ENCODE measurements at places on chromosomes 3 and 15.

GRCh38 chr15:92599394-92599970 lies 56.1 kb downstream of the FAM174B start:
- DNase-seq = no peak

GRCh38 chr3:133472242-133472641 lies 72.4 kb downstream of the BFSP2 start:
- no peak for DNase-seq

DNA sequence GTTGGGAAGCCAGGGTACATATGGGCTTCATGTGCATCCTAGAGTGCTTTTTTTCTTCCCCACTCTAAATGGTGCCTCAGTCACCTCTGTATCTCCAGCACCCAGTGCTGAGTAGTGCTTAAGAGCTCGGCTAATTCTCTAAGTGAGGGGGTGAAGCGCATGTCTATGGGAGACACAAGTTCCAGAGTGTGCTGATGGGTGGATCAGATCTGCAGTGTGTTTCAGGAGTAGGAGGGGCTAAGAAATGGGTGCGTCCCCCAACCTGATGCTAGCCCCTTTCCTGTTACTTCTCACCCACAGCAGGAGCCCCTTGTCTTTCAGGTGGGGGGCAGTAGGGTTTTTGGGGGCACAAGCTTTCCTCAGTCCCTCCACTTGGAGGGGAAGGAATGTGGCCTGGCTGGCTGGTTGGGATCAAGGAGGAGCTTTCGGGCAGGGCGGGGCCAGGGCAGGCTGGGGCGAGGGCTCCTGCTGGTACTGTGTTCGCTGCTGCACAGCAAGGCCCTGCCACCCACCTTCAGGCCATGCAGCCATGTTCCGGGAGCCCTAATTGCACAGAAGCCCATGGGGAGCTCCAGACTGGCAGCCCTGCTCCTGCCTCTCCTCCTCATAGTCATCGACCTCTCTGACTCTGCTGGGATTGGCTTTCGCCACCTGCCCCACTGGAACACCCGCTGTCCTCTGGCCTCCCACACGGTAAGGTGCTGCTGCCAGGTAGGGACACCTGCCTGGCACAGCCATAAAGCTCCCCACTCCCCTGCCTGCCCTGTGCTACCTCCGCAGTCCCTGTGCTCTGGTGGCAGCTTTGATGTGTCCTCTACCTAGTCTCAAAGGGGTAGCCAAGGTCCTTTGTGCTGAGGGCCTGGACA lies at the start of gene IL17RE:
IL17RE (plus strand) TSS at position 477 of the 866 bp plus-strand sequence; CDS start at position 562, 85 bp downstream.
- no peak for DNase-seq

- DNase-seq = no peak
Observed at GRCh38 chr3:45566196-45566595, 28.4 kb upstream of the LIMD1 start.

GRCh38 chr3:112611752-112612515 lies 29.0 kb downstream of the CCDC80 start:
- DNase-seq = no peak

DNA sequence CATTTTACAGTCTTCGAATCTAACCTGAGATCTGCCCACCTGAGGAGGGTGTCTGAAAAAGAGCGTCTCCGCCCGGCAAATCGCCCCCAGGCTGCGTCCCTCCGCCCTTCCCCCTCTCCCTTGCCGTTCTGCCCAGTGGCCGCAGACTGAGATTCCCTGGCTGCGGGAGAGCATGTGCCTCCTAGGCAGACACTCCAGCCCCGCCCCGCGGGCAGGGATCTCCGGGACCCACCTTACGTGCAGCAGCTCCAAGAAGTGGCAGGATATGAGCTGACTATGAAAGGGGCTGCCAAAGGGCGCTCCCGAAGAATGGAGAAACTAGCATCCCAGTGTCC lies 2.7 kb upstream of the WNT5A start:
- DNase-seq = no peak

- DNase-seq = no peak
Observed at GRCh38 chr3:32110233-32110760, 3.9 kb downstream of the GPD1L start.

DNA sequence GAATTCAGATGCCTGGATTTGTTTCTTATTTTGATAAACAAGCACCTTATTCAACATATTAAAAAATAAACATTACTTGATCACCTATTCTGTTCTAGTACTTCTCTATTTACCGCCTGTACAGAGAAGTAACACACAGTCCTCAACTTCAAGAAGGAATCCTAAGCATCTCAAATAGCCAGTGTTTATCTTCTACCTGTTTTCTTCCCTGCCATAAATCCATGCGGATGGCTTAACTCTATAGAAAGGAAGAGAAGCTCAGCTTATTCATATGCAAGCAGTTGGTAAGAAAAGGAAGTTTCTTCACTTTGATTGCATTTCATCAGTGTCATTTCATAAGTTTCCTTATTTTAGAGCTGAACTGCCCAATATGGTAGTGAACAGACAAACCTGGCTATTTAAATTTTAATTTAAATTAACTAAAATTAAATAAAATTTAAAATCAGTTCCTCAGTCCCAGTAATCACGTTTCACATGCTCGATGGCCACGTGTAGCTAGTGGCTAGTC lies 210.0 kb upstream of the PEX5L start:
- DNase-seq = no peak

DNA sequence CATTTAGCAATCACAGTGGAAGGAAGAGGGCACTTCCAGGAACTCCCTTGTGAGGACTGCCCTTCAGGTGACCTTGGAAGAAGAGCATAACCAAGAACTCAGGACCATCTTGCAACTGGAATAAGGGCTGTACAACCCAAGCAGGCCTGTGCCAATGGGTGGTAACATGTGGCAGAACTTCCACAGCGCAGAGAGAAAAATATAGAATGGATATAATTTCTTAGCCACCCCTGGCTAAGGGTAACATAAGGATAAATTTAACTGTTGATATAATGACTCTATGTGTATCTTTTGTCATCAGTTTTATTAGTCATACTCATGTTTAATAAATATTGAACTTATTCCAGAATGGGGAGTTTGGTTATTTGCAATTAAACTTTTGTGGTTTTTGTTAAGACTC lies 13.4 kb upstream of the MFSD1 start:
- DNase-seq = no peak

- no peak for DNase-seq
Observed at GRCh38 chr3:44100298-44100695, 141.4 kb upstream of the TOPAZ1 start.

DNA sequence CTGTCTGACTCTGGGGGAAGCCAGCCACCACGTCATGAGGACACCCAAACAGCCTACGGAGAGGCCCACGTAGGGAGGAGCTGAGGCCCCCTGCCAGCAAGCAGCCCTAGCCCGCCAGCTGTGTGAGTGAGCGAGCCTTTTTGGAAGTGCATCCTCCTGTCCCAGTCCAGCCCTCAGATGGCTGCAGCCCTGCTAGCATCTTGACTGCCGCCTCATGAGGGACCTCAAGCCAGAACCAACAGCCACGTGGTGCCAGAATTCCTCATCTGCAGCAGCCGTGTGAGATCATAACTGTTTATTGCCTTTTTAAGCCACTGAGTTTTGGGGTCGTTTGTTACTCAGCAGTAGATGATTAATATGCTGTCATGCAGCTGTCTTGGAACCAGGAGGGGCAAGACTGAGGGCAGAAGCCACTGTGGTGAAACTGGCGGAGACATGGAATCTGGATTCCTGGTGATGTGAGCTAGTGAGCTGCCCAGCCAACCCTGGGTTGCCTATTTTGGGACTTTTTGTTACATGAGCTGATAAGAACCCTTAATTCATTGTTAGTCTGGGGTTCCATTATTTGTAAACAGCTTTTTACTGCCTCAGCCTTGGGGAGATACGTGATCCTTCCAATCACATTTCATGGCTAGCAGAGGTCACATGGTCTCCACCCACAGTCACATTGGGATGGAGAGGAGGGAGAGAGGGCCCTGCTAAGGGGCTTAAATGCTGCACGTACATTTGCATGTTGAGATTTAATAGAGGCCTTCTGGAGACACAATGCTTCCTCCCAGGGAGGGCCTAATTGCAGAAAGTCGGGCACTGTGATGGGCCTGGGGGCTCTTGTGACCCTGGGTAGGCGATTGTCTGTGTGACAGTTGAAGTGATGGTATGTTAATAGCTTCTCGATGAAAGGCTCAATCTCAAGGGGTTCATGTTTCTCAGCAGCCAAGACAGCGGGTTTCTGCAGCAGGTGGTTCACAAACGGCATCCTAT lies 73.8 kb downstream of the RPLP1 start:
- no peak for DNase-seq

DNA sequence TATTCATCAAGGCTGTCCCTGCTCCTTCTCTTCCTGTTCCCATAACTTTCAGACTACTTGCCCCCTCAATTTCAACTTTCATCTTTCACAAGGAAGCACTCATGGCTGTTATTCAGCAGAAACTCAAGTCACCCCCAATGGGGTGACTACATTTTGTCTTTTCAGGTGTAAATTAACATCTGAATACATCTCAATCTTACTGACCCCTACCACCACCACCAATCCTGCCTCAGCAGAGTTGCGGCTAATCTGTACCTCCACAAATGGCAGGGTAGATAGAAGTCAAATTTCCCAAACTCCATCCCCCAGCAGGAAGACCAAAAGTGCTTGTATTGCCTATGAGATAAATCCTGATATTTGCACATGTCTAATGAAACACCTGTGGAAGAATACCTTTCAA lies 19.2 kb downstream of the SOX2 start:
- no peak for DNase-seq

GRCh38 chr3:187522293-187522692 lies 147.9 kb downstream of the SST start:
- DNase-seq = no peak

GRCh38 chr3:18426597-18427193 lies 1.6 kb upstream of the SATB1 start:
- DNase-seq = no peak

GRCh38 chr3:11095932-11096265 lies 58.4 kb upstream of the HRH1 start:
- DNase-seq = no peak

DNA sequence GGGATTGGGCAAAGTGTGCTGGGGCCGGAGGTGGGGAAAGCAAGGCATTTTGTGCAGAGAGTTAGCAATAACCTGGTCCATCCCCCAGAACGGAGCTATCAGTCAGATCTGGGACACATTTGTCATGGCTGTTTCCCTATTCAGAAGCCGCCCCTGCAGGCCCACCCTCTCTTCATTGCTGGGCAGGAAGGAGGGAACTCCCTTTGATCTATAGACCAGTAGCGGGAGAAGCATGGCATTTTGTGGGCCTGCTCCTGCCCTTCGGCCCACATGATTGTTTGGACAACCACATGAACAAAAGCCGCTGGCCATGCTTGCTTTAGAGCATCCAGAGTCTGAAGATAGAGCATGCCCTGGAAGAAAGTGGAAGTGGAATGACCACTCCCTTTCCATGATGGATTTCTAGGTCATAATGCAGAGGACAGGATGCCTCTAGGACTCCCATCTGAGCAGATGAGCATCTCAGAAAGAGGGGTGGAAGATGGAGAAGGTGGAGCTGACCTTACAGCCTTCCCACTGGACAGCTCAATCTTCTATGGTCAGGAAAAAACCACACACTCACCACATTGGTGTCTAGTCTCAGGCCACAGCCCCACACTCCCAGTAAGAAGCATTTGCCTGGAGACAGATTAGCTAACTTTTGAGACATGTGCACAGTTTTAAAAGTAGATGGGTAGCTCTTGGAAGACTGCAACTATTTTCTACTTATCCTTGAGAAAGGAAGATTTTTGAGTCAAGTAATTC lies 11.9 kb upstream of the LRTM1 start:
- no peak for DNase-seq

- DNase-seq = no peak
Observed at GRCh38 chr3:188590557-188590956, 436.6 kb downstream of the LPP start.

- no peak for DNase-seq
Observed at GRCh38 chr3:132268956-132269355, 48.3 kb upstream of the ACP3 start.
